ENCODE measurements at places on chromosomes 4 and X.

- DNase-seq = no peak
Observed at GRCh38 chr4:107148904-107149303, 112.8 kb upstream of the DKK2 start.

- DNase-seq = no peak
Observed at GRCh38 chr4:16290681-16291420, 64.6 kb upstream of the TAPT1 start.

DNA sequence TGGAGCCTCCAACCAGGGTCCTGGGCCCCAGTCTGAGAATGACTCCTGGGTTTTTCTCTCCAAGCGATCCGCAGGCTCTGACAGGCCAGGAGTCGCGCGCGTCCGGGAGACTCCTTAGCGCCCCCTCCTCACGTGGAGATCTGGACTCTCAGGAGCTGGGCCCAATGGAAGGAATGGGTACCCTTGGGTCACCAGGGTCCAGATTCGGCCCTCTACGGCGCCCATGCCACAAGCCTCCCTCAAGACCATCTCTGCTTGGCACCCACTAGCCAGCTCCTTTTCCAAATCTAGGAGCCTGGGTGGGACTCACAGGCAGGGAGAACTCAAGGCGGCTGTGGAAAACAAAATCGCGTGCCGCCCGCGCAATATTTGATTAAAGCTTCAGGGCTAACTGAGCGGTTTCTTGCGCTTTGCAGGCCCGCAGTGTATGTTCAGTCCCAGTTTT, 7.1 kb downstream of the HAND2 start:
- no peak for DNase-seq

GRCh38 chr4:94744850-94745249, 12.9 kb upstream of the BMPR1B start:
- no peak for DNase-seq

- no peak for DNase-seq
Observed at GRCh38 chr4:59936566-59936965, 1263.6 kb upstream of the ADGRL3 start.

- DNase-seq = no peak
Observed at GRCh38 chr4:119068529-119068962, 67.1 kb upstream of the MYOZ2 start.

DNA sequence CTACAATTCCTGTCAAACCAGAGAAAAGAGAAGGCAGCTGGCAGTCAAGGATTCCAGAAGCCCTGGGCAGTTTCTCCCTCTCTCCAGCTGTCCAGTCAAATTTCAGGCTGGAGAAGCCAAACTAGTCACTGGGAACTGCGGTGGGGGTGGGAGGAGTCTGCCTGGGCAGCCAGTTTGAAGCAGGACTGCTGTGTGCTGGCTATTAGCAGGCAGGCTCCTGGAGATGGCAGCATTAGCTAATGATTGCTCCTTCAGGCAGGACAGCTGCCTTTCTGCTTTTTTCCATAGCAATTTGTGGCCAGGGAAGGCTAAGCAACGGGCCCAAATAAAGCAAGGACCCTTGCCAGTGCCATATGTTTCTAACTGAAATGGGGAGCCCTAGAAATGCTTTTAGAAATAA, 44.7 kb upstream of the FGF13 start:
- no peak for DNase-seq

DNA sequence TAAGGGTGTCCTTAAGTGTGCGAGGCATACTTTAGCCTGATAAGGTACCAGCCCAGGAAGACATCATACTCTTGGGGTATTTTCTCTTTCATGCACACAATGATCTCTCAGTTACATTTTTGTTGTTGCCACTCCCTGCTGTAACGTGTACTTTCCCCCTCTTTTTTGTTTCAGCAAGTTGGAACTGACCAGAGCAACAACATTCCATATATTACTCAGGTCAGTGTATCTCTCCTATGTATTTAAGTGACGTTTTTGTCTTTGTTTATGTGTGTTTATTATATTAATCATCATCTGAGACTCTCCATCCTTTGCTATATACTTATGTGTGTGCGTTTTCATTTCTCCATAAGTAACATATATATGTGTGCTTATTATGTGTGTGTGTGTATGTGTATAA, 71.3 kb upstream of the VBP1 start:
- no peak for DNase-seq

GRCh38 chr4:153518637-153519389, 52.7 kb downstream of the TMEM131L start:
- DNase-seq = no peak

DNA sequence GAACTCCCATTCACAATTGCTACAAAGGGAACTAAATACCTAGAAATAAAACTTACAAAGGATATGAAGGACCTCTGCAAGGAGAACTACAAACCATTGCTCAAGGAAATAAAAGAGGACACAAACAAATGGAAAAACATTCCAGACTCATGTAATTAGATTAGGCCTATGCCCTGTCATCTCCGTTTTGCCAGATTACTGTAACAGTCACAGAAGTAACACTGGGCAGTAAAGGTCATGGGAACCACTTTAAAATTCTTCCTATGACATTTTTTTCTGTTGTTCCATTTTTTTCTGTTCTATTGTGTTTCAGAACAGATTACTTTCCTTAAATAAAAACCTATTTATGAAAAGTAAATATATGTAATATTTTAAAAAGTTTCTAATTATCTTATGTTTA, 199.4 kb upstream of the CENPE start:
- DNase-seq = no peak

DNA sequence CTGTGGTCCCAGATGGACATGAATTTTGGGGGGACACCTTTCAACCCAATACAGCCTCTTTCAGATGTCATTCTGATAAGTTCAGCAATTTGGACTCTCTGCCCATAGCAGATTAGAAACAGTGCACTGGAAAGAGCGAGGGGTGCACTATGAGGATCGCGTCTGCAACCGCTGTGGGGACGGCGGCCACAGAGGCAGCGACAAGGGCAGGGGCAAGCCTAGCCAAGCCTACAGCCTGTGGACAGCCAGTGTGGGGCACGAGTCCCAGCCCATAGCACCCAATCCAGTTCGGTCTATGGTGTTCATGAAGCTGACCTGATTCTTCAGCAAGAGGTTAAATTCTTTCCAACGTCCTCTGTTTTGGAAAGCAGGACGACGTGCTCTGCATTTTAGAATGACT, 9.7 kb upstream of the NSG1 start:
- DNase-seq = no peak

GRCh38 chrX:95728446-95728845, 956.2 kb upstream of the DIAPH2 start:
- DNase-seq = no peak

DNA sequence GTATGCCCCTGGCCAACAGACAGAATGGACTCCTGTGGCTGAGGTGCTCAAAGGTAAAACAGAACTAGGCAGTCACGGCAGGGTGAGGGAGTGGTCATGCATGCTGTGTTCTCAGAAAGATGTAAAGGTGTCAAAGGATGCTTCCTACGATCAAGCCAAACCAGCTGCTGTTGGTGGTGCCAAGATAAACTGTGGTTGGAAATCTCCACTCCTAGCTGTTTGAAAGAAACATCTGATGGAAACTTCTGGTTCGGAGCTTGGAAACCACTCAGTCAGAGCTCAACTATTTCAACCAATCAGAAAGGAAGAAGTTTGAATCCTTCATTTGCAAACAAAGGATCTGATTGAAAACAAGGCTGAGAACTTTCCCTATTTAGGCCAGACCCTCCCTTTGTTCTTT, 68.5 kb upstream of the DDX60 start:
- DNase-seq = no peak

DNA sequence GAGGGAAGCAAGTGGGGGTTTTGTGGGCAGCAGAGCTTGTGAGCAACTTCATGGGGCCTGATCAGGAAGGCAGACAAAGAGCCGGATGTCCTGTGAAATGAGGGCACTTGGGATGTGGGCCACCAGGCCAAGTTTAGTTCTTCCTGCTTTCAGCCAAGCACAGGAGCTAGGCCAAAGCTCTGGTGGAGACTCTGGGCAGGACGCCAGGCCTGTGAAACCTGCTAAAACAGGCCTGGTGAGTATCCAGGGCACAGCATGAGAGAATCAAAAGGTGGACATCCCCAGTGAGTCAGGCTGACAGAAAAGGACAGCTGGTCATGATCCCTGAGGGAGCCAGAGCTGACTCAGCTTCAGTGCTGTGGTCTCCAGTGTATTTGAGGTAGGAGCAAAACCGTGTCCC, 95.7 kb downstream of the NPNT start:
- DNase-seq = peak; percentile 92

DNA sequence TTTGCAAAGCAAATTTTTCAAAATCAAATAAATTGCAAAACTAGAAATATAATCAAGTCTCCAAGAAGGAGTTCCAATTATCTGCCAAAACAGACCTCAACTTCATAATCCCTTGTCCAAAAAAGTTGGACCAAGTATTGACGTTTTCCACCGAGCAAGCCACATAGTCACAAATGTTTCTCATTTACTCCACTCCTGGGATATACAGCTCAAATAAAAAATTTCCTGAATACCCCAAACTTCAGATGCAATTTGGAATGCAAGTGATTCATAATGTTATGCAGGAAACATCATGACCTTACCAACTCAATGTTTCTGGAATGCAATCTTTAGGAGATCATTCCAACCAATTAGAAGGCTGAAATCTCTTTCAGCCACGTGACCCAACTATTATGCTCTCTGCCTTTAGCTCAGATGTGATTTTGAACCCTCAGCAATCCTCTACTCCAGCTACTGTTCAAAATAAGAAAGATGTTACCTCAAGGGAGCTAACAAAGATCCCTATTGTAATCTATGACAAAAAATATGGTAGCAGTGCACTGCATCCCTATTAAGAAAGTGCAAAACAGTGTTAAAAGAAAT, 72.4 kb downstream of the PRDM5 start:
- no peak for DNase-seq

GRCh38 chr4:185697488-185697887, 114.5 kb downstream of the SORBS2 start:
- no peak for DNase-seq

DNA sequence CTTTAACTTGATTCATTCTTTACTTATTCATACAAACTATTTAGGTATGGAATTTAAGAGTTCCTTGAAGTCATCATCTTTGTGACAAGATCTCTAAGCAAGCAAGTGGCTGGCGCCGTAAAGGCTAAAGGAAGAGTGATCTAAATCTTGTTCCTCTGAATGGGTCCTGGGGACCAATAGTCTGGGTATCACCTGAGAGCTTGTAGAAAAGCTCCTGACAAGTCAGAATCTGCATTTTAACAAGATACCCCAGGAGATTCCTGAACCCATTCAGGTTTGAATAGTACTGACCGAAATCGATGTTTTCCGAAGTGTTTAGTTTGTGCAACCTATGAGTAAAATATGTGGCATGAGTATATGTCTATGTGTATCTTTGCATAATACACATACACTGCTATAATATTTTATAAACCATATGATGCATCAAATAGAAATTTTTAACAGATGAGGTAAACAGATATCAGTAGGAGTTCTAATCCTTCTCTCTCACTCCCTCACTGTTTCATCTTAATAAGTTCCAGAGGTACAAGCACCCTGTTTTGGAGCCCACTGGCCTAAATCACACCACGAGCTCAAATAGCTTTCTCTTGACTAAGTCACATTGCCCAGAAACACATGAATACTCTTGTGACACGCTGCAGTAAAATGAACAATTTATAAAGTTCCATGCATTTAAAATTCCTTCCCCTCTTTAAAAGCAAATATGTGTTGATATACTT, 170.0 kb downstream of the RELL1 start:
- DNase-seq = no peak

- no peak for DNase-seq
Observed at GRCh38 chr4:146525754-146526153, 4.0 kb upstream of the SLC10A7 start.

DNA sequence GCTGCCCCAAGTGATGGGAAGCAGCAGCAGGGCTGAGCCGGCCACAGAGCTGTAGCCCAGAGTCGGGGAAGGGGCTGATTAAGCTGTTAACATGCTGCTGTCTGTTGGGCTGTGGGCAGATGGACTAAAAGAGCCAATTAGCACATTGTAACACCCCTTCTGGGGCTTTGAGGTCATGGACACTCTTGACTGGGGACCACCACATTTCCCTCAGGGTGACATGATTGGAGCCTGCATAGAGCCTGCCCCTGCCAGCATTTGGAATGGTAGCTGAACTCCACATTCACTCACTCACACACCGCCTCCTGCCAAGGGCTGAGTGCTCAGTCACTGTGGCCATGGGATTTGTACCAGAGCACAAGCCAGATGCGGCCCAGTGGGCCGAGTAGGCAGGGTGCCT, 646.9 kb downstream of the FAT4 start:
- DNase-seq = no peak

- no peak for DNase-seq
Observed at GRCh38 chrX:39499996-39500395, 597.8 kb downstream of the BCOR start.

DNA sequence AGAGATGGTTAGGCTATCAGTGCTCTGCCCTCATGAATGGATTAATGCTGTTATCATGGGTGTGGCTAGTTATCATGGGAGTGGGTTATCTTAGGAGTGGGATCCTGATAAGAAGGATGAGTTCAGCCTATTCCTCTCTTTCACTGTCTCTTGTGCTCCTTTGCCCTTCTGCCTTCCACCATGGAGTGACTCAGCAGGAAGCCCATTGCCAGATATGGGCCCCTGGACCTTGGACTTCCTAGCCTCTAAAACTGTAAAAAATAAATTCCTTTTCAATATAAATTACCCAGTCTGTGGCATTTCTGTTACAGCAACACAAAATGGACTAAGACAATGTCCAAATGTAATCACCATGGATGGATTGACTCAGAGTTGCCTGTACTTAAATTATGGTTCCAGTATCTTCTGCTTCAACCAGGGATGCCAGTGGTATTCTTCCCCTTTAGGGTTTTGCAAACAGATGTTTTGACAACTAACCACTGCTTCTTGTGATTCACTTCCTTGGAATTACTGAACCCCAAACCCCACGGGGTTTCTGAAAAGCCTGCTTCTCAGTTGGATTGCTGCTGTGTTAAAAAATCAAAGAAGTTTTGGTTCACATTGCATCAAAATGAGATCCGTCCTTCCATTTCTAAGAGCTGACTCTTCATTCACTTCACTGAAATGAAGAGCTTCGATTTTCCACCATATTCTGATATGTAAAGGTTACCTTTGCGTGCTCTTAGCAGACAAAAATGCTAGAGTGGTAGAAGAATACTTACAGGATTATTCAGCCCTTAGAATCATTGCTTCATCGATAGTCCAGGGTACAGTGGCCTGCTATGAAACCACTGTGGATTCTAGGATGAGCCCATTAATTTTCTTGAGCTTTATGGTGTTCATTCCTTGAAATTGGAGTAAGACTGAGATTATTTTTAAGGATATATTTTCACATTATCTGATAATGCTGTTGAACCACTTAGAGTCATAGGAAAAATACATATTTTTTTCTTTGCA, 107.7 kb downstream of the FRMPD4 start:
- DNase-seq = no peak

DNA sequence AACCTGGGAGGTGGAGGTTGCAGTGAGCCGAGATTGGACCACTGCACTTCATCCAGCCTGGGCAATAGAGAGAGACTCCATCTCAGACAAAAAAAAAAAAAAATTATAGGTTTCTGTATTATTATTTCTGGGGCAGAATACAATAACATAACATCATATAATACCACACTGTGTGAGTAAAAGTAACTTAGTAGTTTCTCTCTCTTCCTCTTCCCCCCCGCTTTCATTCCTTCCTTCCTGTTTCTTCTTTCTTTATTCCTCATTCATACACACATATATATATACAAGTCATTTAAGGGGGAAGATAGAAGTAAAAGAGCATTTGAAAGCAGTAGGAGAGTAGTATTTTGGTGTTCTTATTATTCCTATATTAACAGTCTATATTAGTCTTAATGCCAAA, 55.9 kb upstream of the FHDC1 start:
- no peak for DNase-seq

Measured in glomerular endothelial cell (primary cell).